Astrocyte of the spinal cord (primary cell): ENCODE measurements at places on chromosomes 5 and 9.

DNA sequence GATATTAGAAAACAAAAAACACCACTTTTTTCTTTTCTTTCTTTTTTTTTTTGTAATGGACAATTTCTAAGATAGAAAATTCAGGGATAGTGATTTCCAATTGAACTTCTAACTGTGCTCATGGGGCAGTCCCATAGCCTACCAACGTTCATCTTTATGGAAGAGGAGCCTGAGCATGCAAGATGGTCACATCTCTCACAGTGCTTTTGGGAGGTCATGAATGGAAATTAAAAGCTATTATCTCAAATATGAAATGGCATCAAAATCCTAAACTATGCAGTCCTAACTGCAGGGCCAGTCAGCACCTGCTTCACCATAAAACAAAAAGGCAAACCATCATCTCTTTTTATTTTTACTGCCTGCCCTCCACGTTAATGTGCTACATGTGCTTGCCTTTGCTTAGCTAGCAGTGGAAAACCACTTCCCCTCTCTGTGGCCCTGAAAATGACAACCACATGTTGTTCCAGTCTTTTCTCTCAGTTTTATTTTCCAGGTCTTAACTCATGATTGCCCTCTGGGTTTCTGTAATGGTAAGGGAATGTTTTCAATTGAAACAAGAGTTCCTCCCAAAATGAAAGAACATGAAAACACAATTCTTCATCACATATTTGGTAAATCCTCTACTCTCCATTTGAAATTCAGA is 16.7 kb downstream of the IFNB1 start:
- peak; percentile 73 for DNase-seq

- DNase-seq: no peak
Measured at GRCh38 chr5:169448826-169449225, 134.7 kb upstream of the SPDL1 start.

- peak; percentile 84 for DNase-seq
Measured at GRCh38 chr9:36029765-36030528, 6.8 kb upstream of the RECK start.

DNA sequence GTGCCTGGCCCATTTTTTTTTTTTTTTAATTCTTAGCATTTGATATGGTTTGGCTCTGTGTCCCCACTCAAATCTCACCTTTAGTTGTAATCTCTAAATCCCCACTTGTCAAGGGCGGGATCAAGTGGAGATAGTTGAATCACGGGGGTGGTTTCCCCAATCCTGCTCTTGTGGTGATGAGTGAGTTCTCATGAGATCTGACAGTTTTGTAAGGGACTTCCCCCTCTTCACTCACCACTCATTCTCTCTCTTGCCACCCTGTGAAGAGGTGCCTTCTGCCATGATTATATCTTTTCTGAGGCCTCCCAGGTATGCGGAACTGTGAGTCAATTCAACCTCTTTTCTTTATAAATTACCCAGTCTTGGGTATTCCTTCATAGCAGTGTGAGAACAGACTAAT is 27.2 kb downstream of the NDUFAF2 start:
- DNase-seq: no peak

DNA sequence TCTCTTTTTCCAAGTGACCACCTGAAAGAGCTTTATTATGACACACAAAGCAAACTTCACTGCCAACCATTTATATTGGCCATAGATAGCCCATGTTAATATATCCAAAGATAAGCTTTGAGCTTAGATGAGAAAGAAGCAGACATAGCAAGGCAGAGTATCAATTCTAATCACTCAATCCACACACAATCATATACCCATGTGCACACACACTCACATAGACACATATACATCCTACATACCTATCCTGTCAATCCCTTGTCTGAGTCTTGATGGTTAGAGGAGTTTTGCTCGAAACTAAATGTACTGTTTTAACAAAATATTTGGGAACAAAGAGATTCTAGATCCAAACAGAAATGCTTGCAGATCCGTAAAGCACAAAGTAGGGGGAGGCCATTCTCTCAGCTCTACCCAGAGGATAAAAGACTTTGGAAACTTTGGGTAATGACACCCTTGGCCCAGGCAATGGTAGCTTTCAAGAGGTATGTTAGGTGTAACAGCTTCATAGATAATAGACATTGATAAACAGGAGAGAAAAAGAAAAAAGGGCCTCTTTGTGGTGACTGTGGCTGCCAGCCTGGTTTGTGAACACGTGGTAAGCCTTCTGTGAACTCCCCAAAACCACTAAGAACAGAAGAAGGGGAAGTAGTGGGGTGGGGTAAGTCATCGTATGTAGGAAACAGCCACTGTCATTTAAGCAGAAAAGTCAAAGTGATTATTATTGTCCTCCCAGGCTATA is 121.6 kb downstream of the TLR4 start:
- no peak for DNase-seq

GRCh38 chr5:171031977-171032376 is 170.2 kb downstream of the RANBP17 start:
- no peak for DNase-seq

GRCh38 chr9:136095070-136096058 is at the start of gene NACC2:
Gene NACC2 (minus strand): TSS chr9:136095289. CDS start chr9:136050521, 44,768 bp downstream.
- peak; percentile 53 for DNase-seq

DNA sequence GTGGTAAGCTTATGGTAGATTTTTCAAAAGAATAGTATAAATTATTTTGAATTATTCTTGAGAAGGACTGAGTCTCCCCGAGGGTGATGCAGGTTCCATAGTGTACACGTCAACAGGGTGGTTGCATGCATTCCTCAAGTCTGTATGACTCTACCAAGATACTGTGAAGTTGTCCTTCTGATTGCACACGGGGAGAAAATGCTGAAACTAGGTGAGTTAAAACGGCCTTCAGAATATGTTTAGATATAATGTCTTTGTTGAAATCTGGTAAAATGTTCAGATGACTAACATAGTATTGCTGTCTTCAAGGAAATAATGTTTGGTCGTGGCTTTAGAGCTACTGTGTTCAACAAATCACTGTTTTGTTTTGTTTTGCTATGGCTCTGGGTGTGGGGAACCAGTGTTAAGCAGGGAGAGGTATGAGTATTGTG is 22.4 kb upstream of the TNFAIP8 start:
- DNase-seq: no peak

DNA sequence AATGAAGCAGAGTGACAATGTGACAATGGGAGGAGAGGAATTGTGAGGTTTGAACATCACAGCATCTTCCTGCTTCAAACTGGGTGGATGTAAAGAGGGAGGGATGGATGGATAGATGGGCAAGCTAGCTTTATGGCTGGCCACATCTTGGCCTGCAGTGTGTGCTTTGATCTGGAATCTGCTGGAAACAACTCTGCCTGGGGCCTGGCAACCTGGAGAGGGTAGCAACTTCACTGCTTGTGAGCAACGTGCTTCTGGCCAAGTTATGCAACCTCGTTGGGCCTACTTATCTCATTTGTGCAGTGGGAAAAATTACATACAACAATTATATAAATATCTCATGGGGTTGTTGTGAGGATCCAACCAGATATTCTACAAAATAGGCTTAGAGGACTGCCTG is 5.3 kb downstream of the IL9 start:
- DNase-seq: no peak

DNA sequence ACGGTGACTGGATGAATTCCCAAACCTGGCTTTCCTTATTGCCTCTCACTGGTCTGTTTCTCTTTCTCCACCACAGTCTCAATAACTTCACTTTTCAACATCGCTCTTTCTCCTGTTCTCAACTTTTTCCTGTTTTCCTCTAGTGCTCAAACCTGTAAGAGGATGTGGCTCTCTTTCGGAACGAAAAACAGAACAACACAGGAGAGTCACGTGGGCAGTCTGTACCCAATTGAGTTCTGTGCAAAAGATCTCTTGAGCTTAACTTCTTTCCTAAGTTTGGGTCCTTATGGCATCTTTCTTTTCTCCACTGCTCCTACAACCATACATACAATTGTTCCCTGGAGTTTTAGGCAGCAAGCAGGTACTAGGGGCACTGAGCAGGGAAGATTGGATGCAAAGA is 8.9 kb downstream of the HAVCR1 start:
- DNase-seq: no peak

GRCh38 chr9:129185991-129186390 is 7.9 kb upstream of the IER5L start:
- DNase-seq: no peak

DNA sequence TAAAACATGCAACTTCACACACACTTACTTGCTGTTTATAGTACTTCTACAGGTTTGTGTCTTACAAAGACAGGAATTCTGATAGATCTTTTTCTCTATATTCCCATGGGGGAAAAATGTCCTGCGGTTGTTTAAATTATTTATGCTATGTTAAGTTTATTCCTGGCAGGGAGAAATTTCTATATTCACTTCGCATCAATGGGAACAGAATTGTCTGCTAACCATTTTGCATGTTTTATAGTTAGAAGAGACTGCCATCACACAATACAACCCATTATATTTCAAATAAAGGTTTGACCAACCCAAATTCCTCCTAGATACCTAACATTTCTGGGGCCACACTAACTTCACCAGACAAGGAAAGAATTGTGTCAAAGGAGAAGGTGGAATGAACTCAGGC is 110.0 kb upstream of the PRR16 start:
- DNase-seq: no peak

GRCh38 chr9:97615439-97616072 is 17.6 kb downstream of the TSTD2 start:
- peak; percentile 68 for DNase-seq

GRCh38 chr9:114070188-114071103 is 7.7 kb downstream of the AMBP start:
- no peak for DNase-seq
